Activated CD4-positive, alpha-beta T cell treated with anti-CD3 and anti-CD28 coated beads, Interleukin-10, Interleukin-2, amounts not matched to agents 100 ng/mL and 50 ng/mL, durations not matched to agents 16 hours and 8 hours (primary cell): ENCODE measurements at places on chromosomes 6 and 20.

DNA sequence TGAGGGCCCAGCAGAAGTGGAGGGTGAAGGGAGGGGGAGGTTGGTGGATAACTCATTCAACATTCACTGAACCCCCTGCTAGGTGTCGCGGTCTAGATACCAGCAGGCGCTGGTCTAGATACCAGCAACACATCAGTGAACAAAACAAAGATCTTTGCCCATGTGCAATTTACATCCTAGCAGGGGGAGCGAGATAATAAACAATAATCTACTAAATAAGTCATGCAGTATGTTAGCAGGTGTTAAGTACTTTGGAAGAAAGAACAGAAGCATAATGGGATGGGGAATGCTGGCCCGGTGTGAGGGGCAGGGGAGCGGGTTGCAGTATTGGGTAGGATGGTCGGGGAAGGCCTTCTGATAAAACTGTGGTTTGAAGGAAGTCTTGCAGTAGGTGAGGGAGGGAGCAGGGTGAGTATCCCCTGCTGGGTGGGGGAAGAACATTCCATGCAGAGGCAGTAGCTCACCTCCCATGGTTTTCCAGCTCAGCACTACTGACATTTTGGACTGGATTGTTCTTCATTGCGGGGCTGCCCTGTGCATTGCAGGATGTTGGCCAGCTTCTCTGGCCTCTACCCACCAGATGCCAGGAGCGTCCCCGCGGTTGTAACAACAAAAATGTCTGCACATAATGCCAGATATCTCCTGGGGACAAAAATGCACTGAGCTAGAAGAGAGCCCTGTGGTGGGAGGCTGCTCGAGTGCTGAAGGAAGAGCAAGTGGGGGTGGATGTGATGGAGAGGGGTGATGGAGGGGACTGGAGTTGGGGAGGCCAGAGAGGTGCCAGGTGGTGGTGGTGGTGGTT is 117.3 kb downstream of the TOX2 start:
- DNase-seq: no peak

GRCh38 chr6:159444056-159444760 is 248.8 kb downstream of the SOD2 start:
- no peak for DNase-seq

DNA sequence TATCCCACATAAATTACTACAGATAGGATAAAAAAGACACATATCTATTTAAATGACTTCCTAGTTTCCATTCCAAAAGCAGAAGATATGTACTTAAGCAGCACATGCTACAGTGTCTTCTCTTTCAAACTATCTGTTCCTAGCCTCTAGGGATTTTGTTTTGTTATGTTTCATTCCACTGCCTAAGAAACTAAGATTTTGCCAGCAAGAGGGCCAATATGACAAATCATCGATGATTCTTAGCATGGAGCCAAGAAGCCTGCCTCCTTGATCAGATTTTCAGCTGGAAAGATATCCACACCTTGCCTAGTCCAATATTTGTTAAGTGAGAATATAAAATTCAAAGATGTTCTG is 7.0 kb downstream of the SNX5 start:
- no peak for DNase-seq

DNA sequence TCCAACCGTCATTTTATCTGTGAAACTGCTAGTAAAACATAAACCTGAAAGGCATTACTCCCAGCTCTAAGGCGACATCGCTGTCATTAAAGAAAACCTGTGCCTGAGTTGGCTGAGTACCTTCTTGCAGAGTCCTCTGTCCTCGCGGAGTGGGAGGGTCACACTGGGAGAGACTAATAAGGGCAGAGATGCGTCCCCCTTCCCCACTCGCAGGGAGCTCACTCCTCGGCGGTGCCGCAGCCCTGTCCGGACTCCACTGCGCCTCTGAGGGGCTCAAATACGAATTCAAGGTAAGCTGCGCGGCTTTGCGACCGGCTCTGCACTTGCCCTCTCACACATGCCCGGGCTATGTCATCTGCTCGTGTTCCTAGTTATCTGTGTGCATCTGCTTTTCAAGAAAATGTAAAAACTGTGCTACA is at the start of gene COL19A1:
TSS of gene COL19A1 (plus strand) at position 206 of the 419 bp plus-strand sequence. CDS start 13,012 bp downstream, outside the sequence.
- peak; percentile 14 for DNase-seq

- DNase-seq: no peak
Observed at GRCh38 chr20:36688630-36689029, 42.6 kb upstream of the SLA2 start.
